Right lung (tissue), 10 donors: ENCODE measurements at places on chromosomes 5 and 9. TPM values are rescaled to one million over a fixed set of nuclear protein-coding genes. Genes with fewer than 3 reads are reported as not detected.

The UBTD2 gene
- 103 TPM for polyA plus RNA-seq

The OR1J2 gene
- polyA plus RNA-seq, result not detected

The SEMA5A gene
- polyA plus RNA-seq, result 14.2 TPM

The PROB1 gene
- polyA plus RNA-seq, result 0.97 TPM

The QSOX2 gene
- 9.1 TPM for polyA plus RNA-seq

The GALNT12 gene
- 18.1 TPM for polyA plus RNA-seq

The PCDHB15 gene
- 9.8 TPM for polyA plus RNA-seq

The GPR150 gene
- not detected for polyA plus RNA-seq

The CCDC183 gene
- 5.9 TPM for polyA plus RNA-seq

The OCLN gene
- polyA plus RNA-seq, result 44.8 TPM

The CDO1 gene
- polyA plus RNA-seq, result 60.7 TPM

The RASEF gene
- 9.1 TPM for polyA plus RNA-seq

The ZDHHC11 gene
- 34.7 TPM for polyA plus RNA-seq

The GABRA6 gene
- not detected for polyA plus RNA-seq

The XPA gene
- 33.6 TPM for polyA plus RNA-seq

The FYB1 gene
- 4.4 TPM for polyA plus RNA-seq

The FGD3 gene
- 10.3 TPM for polyA plus RNA-seq

The ZNF367 gene
- polyA plus RNA-seq, result 10.6 TPM

The NSG2 gene
- polyA plus RNA-seq, result 3.2 TPM

The PTGES gene
- polyA plus RNA-seq, result 6.8 TPM

The SOHLH1 gene
- polyA plus RNA-seq, result not detected

The PTGS1 gene
- polyA plus RNA-seq, result 4.0 TPM

The RETREG1 gene
- 3.9 TPM for polyA plus RNA-seq

The KYAT1 gene
- 7.9 TPM for polyA plus RNA-seq

The TMEM215 gene
- polyA plus RNA-seq, result not detected

The PCDHAC1 gene
- 0.23 TPM for polyA plus RNA-seq

The MEIKIN gene
- not detected for polyA plus RNA-seq

The CDHR2 gene
- polyA plus RNA-seq, result 0.35 TPM

The CCDC127 gene
- 12.3 TPM for polyA plus RNA-seq

The PCDHB1 gene
- 0.11 TPM for polyA plus RNA-seq

The MAMDC4 gene
- 9.5 TPM for polyA plus RNA-seq

The CDH9 gene
- not detected for polyA plus RNA-seq

The EIF4E1B gene
- polyA plus RNA-seq, result not detected

The DOCK8 gene
- polyA plus RNA-seq, result 8.4 TPM

The PFN3 gene
- polyA plus RNA-seq, result not detected

The CD180 gene
- polyA plus RNA-seq, result 0.92 TPM

The SH3RF2 gene
- 1.1 TPM for polyA plus RNA-seq

The LRRC19 gene
- 0.15 TPM for polyA plus RNA-seq

The OLFM1 gene
- polyA plus RNA-seq, result 8.1 TPM

The SECISBP2 gene
- polyA plus RNA-seq, result 87.3 TPM

The PTPRD gene
- polyA plus RNA-seq, result 156 TPM

The STC2 gene
- 6.7 TPM for polyA plus RNA-seq

The SPATA6L gene
- polyA plus RNA-seq, result 5.1 TPM
